ENCODE measurements at places on chromosomes 1 and 21.

DNA sequence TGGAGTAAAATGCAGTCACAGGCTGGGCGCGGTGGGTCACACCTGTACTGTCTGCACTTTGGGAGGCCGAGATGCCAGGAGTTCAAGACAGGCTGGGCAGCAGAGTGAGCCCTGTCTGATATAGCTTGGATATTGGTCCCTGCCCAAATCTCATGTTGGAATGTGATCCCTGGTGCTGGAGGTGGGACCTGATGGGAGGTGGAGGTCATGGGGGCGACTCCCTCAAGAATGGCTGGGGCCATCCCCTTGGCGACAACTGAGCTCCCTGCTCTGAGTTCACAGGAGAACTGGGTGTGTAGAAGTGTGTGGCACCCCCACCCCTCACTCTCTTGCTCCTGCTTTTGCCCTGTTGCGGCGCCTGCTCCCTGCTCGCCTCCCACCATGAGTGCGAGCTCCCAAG is 11.5 kb upstream of the PDXK start:
- DNase-seq: no peak

GRCh38 chr1:107153014-107153413 is 12.2 kb downstream of the NTNG1 start:
- no peak for DNase-seq

DNA sequence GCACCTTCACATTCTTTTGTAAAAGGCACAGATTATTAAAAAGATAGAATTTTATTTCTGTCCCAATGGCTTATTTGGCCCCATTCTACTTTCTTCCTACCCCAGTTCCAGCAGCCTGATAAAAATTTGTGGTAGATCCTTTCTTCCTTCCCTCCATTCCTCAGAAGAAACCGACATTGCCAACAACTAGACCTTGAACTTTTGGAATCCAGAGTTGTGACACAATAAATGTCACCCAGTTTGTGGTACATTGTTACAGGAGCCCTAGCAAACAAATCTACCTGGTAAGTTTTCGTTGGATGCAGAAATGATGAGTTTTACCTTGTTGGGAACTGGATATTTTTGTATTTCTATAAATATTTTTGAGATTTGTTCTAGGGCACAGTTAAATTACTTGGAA is 141.6 kb upstream of the IVNS1ABP start:
- DNase-seq: no peak

- DNase-seq: no peak
Measured at GRCh38 chr1:203051841-203052324, 25.6 kb downstream of the PPFIA4 start.

GRCh38 chr1:160739098-160739511 is at the start of gene SLAMF7:
Gene SLAMF7 (plus strand): TSS chr1:160739247. CDS start chr1:160739302, 55 bp downstream.
- peak; percentile 59 for DNase-seq

DNA sequence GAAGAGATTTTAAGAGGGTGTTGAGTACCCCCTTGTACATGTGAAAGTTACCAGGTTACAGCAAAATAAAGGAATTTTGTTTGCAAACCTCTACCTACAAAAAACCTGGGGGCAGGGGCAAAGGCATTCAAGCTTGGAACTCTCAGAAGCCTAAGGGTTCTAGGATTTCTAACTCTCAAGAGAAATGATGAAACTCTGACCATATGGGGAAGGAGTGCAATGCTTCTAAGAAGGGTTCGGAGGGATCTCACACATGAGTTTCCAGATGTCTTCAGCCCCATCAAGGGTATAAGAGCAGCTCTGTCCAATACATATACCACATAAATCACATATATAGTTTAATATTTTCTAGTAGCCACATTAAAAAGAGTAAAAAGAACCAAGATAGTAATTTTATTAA is 7.3 kb upstream of the FCGR2A start:
- no peak for DNase-seq

DNA sequence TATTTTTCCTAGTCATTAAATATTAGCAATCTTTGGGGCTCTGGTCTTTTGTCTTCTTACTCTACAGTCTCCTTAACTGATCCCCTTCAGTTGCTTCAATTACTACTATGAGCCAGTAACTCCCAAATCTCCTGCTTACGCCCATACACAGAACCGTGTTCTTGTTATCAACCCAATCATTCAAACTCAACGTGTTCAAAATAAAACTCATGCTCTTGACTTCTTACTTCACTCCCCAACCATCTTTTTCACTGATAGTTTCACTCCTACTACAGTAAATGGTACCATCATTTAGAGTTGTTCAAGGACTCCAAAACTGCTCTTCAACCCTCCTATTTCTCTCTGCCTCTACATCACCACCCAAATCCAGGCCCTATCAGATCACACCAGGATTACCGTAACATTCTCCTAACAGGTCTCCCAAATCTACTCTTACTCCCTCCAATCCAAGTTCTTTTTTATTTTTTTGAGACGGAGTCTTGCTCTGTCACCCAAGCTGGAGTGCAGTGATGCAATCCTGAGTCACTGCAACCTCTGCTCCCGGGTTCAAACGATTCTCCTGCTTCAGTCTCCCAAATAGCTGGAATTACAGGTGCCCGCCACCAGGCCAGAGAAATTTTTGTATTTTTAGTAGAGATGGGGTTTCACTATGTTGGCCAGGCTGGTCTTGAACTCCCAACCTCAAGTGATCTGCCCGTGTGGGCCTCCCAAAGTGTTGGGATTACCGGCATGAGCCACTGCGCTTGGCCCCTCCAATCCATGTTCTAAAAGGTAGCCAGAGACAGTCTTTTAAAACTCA is 3.0 kb downstream of the YARS1 start:
- DNase-seq: no peak

DNA sequence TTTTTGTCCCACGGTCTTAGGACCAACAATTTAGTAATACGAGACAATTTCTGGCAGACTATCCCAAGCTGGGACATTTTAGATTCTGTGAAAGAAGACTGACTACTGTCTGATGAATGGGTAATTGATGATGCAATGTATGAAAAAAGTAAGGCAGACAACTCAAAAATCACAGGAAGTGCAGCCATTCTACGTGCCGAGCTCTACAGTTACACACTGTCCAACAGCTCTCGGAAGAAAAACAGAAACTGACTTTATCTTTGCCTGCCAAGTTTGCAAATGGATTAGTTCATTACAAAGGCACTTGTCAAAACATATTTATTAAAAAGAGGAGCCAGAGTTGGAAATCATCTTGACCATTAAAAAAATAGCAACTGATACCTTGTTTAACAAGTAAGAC is 31.3 kb downstream of the ZBTB8B start:
- DNase-seq: no peak

DNA sequence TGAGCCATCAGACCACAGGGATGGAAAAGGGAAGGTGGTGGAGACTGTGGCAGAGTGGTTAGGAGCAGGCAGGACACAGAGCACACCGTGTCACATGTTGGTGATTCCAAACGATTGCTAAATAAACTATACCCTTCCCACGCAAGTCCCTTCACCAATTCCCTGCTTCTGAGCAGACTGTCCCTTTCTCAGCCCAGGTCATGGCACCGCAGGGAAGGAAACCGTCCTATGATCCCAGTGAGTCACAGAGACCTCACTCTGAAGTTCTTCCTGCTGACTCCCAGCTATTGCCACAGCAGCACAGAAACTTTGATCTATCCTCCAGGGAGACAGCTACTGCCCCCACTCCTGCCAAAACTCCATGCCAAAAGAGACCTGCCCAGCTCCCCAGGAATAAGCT is 19.2 kb downstream of the RIMS3 start:
- no peak for DNase-seq

DNA sequence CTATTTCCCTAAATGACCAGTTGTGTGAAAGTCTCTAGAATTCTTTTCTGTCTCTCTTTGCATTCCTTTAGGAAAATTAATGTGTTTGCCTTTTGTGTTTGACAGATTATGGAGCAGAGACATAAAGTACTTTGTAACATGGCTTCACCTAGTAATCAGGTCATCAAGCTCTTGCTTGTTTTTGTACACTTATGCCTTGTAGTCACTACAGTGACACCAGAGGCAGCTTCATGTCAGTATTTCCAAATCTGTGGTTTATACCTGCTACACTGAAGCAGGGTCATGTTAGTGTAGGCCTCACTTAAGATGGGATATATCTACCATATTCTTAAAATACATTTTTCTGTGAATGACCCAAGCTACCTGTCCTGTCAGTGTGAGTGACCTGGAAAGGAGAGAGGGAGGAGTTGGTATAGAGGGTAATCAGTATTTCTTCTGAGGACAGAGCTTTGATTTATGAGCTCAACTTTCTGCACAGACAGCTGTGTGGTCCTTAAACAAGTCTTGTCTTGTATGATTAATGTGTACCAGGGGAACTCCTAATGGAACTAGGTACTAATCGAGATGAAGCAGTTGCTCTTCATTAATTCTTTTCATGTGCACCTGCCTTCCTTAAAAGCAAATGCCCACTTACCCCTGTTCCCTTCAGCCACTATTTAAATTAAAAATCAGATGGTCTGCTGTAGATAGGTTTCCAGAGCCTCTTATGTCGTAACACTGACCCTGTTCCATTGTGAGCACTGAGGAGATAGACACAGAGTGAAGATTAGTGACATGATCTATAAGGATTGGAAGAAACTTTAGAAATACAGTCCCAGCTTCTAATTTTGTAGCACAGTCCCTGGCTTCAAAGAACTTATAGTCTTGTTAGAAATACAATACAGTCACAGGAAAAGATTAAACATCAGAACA is 45.7 kb downstream of the MACO1 start:
- no peak for DNase-seq

DNA sequence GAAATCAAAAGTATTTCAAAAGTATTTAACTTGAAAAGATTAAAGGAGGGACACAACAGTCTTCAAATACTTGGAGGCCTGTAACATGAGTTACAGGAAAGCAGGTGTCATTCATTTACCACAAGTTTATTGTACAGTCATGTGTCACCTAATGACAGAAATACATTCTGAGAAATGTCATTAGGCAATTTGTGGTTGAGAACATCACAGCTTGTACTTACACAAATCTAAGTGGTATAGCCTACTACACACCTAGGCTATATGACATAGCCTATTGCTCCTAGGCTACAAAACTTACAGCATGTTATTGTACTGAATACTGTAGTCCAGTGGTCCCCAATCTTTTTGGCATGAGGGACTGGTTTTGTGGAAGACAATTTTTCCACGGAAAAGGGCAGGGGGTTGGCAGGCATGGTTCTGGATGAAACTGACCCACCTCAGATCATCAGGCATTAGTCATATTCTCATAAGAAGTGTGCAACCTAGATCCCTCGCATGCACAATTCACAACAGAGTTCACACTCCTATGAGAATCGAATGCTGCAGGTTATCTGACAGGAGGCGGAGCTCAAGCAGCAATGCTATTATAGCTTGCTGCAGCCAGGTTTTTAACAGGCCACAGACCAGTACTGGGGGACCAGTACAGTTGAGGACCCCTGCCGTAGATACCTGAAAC is 25.0 kb upstream of the PHTF1 start:
- no peak for DNase-seq

- DNase-seq: no peak
Measured at GRCh38 chr1:102191723-102192122, 195.0 kb upstream of the OLFM3 start.

DNA sequence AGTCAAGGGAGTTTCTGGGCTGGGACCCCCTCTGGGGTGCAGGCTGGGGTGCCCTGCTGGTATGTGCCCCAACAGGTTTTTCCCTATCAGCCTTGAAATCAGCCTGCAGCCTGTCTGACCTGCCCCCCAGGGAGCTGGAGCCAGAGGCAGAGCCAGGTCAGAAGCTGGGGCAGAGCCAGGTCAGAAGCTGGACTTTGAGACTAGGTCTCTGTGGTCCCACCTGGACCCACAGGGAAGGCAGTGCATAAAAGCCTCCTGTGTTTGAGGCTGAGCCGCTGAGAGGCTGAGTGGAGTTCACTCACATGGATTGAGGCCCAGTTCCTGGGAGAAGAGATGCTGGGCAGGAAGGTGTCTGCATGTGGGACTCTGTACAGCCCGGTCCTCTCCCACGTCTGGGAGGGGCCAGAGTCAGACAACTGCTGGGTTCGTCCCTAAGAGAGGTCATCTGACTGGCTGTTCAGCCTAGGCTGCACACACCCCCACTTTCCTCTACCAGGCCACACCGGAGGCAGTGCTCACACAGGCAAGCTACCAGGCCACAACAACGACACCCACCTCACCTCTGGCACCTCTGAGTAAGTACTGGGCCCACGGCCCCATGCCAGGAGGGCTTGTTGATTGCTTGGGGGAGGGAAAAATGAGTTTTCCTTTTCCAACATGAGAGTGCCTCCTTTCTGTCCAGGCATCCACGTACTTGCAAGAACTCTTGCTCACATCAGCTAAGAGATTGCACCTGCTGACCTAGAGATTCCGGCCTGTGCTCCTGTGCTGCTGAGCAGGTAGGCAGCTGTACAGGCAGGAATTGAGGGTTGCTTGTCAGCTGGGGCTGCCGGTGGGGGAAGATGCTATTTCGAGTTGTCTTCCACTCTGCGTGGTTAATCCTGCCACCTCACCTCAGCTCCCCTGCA is at the start of gene ANXA9:
Gene ANXA9 (plus strand): TSS at position 488 of the 908 bp plus-strand sequence. CDS start 814 bp downstream, outside the sequence.
- DNase-seq: no peak

GRCh38 chr1:222286011-222286410 is 261.9 kb downstream of the HHIPL2 start:
- no peak for DNase-seq

DNA sequence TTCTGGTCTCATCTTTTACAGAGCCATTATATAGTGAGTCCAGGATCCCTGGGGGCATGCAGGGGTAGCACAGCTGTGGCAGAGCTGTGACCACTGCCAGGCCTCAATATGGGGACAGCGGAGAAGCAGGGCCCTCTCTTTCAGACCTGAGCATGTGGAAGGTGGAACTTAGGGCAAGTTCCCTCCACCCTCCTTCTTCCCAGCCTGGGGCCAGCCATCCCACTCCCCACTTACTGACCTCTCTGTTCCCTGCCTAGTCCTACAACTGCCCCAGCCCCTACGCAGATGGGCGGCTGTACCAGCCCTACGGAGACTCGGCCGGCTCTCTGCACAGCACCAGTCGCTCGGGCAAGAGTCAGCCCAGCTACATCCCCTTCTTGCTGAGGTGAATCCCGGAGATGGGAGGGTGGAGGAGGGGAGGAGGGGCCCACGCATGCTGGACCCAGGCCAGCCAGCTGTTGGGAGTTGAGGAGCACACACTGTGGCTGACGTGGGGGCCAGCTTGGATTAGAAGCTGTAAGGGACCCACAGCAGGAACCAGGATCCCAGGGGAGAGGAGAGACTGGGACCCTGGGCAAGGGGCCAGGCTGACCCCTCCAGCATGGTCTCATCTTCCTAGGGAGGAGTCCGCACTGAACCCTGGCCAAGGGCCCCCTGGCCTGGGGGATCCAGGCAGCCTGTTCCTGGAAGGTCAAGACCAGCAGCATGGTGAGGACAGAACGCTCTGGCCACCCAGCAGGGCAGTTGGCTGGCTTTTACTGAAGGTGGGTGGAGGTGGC is 10.7 kb downstream of the PSRC1 start:
- DNase-seq: no peak

GRCh38 chr1:86541859-86542258 is 5.0 kb upstream of the CLCA4 start:
- DNase-seq: no peak

- no peak for DNase-seq
Measured at GRCh38 chr1:117250061-117250606, 39.4 kb upstream of the VTCN1 start.

GRCh38 chr1:26391450-26391849 is 18.9 kb upstream of the ZNF683 start:
- DNase-seq: peak; percentile 39

Measured in CD4-positive, alpha-beta T cell treated with Interferon alpha-2 for 1 hour (primary cell).